Tracheal epithelial cell (primary cell): ENCODE measurements at places on chromosomes 5 and 9. TPM values are rescaled to one million over a fixed set of nuclear protein-coding genes. Genes with fewer than 3 reads are reported as not detected.

Gene PAX5
- total RNA-seq, result under 0.01 TPM in 1 of 2 replicates, not detected in the other

Gene DBH
- total RNA-seq, result not detected in 2 replicates

Gene CRHBP
- total RNA-seq, result 0.24 TPM in 1 of 2 replicates, not detected in the other

Gene CCL28
- 2.6 and 13.3 TPM in 2 replicates for total RNA-seq

Gene HSPA4
- total RNA-seq, result 145 and 154 TPM in 2 replicates

Gene BNIP1
- 17.4 and 20.0 TPM in 2 replicates for total RNA-seq

Gene SLC25A2
- total RNA-seq, result not detected in 2 replicates

Gene TAF11L10
- not detected in 2 replicates for total RNA-seq

Gene BTF3
- total RNA-seq, result 225 and 348 TPM in 2 replicates

Gene SLC6A3
- not detected in 2 replicates for total RNA-seq

Gene ROR2
- total RNA-seq, result 0.24 TPM in 1 of 2 replicates, not detected in the other

Gene PCSK1
- not detected in 2 replicates for total RNA-seq

Gene SH3GL2
- 0.48 TPM in 1 of 2 replicates, not detected in the other for total RNA-seq

Gene SLC22A4
- total RNA-seq, result under 0.01 and 2.9 TPM in 2 replicates

Gene SLC6A7
- under 0.01 TPM in 1 of 2 replicates, not detected in the other for total RNA-seq
